ENCODE measurements at places on chromosomes 12 and 14.
A peak's percentile ranks its signal among the peaks of the same experiment; 100 is the strongest.

DNA sequence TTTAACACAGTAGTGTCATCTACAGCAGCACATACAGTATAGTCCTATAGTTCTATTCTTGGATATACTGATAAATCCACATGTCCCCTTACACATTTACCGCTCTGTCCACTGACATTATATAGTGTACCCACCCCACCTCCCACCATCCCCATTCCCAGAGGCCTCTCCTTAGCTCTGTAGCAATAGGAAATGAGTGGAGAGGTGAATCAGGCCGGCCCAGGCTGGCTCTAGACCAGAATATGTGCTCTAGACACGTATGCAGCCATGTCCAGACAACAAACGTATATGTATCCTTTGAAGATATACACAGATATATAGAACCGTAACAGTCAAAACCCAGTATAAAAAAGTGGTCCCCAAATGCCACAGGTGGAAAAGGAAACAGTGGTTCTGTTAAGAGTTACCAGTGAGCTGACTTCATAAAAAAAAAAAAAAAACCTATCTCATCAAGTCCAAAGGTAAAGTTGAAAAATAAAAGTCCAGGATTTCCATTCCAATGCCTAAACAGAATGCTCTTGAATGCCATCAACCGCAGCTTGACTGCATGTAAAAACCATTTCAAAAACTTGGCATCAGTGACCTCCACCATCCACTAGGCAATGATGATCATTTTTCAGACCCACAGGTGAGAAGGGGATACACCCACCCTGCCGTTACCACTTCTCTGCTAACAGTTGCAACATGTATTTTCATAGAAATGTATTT lies 16.7 kb downstream of the EGLN3 start:
- ATAC-seq = no peak

DNA sequence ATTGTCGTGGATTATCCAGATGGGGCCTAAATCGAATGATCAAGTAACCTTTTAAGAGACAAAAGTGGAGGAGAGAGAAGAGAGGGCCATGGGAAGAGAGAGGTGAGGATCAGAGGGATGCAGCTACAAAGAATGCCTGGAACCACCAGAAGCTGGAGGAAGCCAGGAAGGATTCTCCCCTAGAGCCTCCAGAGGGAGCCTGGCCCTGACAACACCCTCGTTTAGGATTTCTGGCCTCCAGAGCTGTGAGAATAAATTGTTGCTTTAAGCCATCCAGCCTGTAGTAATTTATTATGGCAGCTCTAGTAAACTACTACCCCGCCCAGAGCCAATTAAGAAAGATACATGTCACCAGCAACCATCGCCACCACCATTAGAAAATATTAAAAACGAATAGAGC lies 46.2 kb upstream of the GSC start:
- no peak for ATAC-seq

GRCh38 chr12:120532701-120533238 lies 1.4 kb upstream of the RNF10 start:
- ATAC-seq = no peak

DNA sequence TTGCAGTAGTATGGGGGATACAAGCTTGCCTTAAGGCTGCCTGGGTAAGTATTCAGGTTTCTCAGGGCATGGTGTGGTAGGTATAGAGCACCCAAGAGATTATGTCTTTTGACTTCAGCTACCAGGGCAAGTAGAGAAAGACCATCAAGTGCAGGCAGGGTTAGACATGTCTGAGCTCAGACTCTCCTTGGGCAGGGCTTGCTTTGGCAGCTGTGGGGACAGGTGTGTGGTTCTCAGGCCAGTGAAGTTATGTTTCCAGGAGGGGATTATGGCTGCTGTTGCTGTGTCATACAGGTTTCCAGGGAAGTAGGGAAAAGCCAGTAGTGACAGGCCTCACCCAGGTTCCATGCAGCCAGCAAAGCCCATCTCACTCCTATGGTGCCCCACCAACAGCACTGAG lies 1040.4 kb downstream of the FLRT2 start:
- no peak for ATAC-seq

DNA sequence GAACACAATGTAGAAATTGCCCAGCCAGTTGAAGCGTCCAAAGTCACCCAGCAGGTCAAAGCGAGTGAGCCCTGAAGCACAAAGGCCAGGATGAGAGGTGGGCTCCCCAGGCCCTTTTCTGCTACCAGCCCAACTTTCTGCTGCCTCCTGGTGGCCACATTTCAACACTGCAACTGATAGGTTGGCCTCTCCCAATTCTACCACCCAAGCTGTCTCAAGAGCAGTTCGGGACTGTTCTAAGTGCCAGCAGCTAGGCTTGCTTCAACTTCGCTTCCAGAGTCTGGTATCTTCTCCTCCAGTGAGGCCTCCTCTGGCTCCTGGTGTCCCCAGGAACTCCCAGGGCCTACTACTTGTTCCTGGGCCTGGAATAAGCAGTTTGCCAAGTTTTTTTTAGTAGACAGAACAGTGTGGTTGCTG lies 3.4 kb upstream of the DHH start:
- peak; percentile 28 for ATAC-seq

DNA sequence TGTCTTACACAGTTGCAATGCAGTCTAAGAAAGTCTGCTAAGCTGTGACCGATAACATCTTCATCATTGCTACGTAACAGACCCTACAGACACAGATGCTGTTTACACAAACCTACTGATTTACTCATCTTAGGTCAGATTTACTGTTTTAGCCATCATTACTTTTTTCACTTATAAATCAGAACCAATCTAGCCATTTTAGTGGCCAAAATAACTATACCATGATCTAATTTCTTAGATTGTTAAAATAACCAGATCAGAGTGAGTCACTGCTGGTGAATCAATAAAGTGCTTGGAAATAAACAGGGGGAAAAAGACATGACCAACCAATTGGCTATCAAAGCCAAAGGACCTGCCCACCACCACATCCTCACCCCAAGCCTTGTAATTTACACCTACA lies 57.0 kb upstream of the FOXN3 start:
- no peak for ATAC-seq

DNA sequence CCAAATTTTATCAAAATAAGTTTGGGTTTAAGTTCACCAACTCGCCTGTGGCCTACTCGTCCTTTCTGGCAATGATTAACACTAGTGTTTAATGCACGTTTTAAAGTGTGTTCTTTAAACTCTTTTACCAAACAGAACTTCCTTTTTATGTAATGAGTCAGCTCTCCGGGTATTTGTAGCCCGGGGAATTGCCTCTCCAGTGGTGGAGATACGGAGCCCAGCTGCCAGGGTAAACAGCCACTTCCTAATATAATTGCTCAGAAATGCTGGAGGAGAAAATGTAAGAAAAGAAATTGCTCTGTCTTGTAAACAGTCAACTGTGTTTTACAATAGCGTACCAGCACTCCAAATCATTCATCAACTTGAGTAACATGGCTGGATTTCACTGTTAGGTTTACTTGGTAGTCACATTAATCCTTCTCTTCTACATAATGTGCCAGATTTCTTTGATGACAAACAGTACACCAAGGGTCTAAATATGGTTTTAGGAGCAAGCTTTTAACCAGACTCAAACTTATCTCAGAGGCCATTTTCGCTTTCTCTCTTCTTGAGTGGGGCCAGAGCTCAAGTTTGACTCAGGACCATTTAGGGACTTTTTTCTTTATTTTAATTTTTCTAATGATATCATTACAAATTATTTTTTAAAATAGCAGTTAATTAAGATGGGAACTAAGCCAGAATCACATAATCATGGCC lies 101.2 kb upstream of the SLC38A2 start:
- ATAC-seq = no peak

DNA sequence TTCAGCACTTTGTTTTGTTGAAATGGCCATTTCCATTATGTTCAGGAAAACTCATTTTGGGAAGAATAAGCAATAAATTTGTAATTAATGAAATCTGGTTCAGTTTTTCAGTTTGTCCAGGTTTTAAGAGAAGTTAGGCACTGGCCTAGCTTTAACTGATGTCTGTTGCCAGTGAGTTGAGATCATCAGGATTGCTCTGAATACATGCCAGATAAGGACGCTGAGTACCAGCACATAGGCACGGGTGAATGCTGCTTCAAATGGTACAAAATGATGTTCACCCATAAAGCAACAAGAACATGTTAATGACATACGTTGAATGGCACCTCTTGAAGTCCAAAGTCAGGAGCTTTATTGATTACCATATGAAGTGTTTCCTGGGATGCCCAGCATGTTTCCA lies 46.5 kb downstream of the PIWIL1 start:
- no peak for ATAC-seq

GRCh38 chr12:28025821-28026505 lies 53.4 kb upstream of the PTHLH start:
- ATAC-seq = no peak

DNA sequence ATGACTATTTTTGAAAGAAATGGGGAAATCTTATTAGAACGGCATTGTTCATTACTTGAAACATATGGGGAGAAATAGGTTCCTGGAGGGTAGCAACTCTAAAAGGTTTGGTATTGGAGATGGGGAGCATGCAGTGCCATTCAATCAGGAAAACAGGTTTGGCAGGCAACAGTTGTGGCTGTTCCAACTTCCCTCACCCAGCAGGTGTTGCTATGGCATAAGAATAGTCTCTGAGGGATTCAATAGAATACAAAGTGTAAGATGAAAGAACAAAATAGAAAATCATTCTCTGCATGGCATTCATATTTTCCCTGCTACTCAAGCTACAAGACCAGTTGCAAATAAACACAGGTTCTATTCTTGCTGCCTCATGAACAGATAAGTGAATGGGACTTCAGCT lies 393.3 kb upstream of the RPL10L start:
- no peak for ATAC-seq

DNA sequence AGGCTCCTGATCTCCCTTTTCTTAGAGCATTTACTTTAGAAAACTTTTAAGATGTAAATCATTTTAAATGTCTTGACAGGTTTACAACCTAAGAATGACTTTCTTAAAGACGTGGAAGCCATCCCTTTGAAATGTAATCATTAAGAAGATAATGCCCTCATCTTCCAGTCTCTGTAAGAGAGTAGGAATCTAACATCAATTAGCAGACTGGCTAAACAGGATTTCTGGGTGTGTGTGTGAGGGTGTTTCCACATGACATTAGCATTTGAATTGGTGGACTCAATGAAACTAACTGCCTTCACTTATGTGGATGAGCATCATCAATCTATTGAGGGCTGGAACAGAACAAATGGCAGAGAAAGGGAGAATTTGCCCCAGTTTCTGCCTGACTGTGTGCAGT lies 329.5 kb downstream of the RPL10L start:
- no peak for ATAC-seq

DNA sequence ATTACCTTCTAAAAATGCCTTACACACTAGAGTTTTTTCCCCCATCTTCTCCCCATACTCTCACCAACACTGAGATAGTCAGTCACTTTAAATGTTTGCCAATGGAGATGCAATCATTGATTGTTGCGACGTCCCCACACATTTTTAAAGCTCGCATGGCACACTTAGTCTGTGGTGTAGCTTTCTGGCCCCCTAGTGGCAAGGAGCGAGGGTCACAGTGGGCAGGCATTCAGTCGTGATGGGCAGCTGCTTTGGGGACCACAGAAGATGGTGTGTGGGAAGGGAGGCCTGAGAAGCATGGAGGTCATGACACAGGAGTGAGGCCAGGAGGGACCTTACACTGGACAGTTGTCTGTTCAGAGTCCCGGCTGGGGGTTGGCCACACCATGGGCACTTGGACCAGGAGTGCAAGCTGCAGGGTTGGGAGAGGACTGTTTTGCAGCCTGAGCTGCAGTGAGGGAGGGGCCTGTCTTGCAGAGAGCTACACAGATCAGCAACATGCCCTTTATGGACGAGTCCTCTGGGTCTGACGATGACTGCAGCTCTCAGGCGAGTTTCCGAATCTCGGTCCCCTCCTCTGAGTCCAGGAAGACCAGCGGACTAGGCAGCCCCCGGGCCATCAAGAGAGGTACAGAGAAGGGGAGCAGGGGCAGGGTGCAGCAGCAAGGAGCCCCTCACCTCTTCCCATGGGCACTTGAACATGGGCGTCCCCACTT lies 28.6 kb downstream of the PIGH start:
- ATAC-seq = peak; percentile 88

Data from activated CD4-positive, CD25-positive, alpha-beta regulatory T cell treated with anti-CD3 and anti-CD28 coated beads, Interleukin-2, amount 50 U/mL, for 24 hours (primary cell).